ENCODE measurements at places on chromosomes 5 and 9. TPM values are rescaled to one million over a fixed set of nuclear protein-coding genes. Genes with fewer than 3 reads are reported as not detected.

The INSL6 gene
- total RNA-seq: not detected

The HAUS6 gene
- total RNA-seq: 5.8 TPM

The CCDC171 gene
- total RNA-seq: 3.0 TPM

DNA sequence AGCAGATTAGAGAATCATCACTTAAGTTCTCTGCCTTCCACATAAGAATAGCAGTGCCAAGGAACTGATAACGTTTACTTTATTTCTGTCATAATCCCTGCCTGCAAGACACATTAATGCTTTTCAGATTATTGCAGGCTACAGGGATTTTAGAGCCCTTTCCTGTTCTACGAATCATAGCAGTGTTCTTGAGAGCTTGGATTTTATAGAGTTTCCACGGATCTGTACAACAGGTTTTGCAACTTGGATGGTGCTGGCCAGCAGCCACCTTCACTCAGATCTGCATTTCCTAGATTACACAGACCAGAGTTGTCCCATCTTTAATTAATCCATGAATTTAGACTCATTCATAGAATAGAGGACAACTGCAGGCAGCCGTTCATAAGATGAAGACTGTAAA is 38.1 kb downstream of the SLC12A2 start:
- DNase-seq: no peak
- H3K27ac ChIP-seq: no peak overlapping the region
- no peak overlapping the region for H3K4me3 ChIP-seq
- no peaks in the 10 kb centered on the region for H3K4me1 ChIP-seq
- peaks cover 1% of the 10 kb centered on the region for H3K36me3 ChIP-seq

DNA sequence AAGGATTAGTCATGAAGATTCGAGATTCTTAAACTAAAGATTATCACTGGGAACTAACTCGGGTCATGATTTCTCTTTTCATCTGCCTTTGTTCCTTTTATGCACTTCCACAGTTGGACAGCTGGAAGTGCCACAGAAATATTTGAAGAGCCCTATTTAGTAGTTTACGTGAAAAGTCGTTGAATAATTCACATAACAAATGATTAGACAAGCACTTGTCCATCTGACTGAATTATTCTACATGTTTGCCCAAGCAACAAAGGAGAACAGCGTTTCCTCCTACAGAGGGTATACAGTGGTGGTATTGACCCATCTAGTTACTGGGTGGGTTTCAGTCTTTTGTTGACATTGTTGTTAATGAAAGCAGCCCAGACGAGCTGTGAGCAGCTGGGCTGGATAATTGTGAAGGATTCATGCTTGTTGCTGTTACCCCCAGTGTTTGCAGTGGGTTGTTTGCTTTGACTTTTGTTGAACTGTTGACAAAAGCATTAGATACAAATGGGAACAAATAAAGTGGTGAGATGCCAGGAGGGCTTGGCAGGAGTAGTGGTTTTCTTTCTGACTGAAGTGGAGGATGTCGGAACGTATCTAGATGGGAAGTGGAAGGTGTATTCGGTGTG is 96.2 kb downstream of the TLE4 start:
- H3K4me1 ChIP-seq: peaks cover 5% of the 10 kb centered on the region
- H3K36me3 ChIP-seq: no peaks in the 10 kb centered on the region
- H3K27me3 ChIP-seq: no peaks in the 10 kb centered on the region
- no peak for DNase-seq
- no peak overlapping the region for H3K4me3 ChIP-seq
- no peak overlapping the region for H3K27ac ChIP-seq

- no peak overlapping the region for H3K27ac ChIP-seq
Observed at GRCh38 chr5:143479394-143479793, 75.9 kb upstream of the NR3C1 start.

GRCh38 chr5:132226516-132227234 is 978 bp downstream of the P4HA2 start:
- H3K36me3 ChIP-seq: no peaks in the 10 kb centered on the region
- H3K4me3 ChIP-seq: peak overlapping the region; percentile 87
- peak overlapping the region; percentile 87 for H3K27ac ChIP-seq
- no peaks in the 10 kb centered on the region for H3K27me3 ChIP-seq
- H3K4me1 ChIP-seq: peaks cover 19% of the 10 kb centered on the region

- no peak overlapping the region for H3K27ac ChIP-seq
- no peaks in the 10 kb centered on the region for H3K27me3 ChIP-seq
- H3K4me3 ChIP-seq: no peak overlapping the region
- H3K4me1 ChIP-seq: peaks cover 4% of the 10 kb centered on the region
Observed at GRCh38 chr5:78718824-78719223, 70.3 kb upstream of the LHFPL2 start.

DNA sequence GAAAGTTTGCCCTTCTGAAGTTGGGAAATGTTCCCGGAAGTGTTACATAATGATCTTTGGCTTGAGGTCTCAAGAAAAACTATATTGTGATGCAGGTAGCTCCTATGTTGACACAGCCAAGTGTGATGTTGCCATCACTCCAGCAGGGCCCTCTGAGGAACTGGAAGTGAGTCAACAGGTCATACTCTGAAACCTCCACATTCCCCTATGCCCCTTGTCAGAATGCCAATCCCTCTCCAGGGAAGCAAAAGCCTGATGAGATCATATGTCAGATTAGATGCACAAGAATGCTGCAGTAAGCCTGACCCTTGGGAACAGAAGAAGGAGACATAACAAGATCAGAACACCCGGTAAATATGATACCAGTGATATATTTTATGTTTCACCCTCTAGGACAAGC is 66.8 kb upstream of the ITGA2 start:
- H3K4me1 ChIP-seq: no peaks in the 10 kb centered on the region
- no peak overlapping the region for H3K4me3 ChIP-seq
- H3K27ac ChIP-seq: no peak overlapping the region
- no peak for DNase-seq

- no peak overlapping the region for H3K27ac ChIP-seq
- H3K4me3 ChIP-seq: no peak overlapping the region
- H3K36me3 ChIP-seq: no peaks in the 10 kb centered on the region
- no peak for DNase-seq
Observed at GRCh38 chr5:157288405-157289163, 22.7 kb downstream of the CYFIP2 start.

GRCh38 chr5:174145091-174145490 is 99.6 kb downstream of the NSG2 start:
- DNase-seq: no peak
- H3K4me1 ChIP-seq: no peaks in the 10 kb centered on the region
- H3K27me3 ChIP-seq: no peaks in the 10 kb centered on the region
- no peaks in the 10 kb centered on the region for H3K36me3 ChIP-seq
- no peak overlapping the region for H3K27ac ChIP-seq

DNA sequence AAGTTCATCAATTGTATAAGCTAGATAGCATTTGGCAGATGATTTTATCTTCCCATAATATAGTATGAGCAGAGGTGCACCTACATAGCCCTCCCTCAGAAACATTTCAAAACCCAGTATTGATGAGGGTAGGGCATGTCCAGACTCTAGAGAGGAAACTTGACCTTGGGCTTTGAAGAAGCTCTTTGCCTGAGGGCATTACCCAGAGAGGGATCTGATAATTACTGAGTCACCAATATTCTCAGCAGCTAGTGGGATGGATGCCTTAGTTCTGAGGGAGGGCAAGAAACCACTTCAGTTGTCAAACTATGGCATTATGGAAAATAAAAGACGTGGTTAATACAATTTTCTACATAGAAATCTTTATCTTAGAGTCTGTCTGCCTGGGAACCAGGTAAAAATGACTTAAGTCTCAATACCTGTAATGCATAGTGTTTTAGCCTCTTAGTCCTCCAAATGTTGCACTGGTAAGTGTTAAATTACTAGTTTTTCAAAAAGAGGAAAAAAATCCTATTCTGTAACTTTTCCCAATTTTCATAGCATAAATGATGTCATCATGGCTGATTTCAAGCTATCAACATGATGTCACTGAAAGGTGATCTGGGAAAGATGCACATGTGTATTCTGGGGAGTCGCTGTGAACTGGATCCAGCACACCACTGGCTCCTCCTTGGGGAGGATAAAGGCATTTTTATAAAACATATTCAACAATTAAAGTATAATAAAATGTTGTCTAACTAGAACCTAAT is 809.0 kb downstream of the KCTD16 start:
- no peak overlapping the region for H3K4me3 ChIP-seq
- no peak for DNase-seq
- H3K36me3 ChIP-seq: no peaks in the 10 kb centered on the region
- no peaks in the 10 kb centered on the region for H3K4me1 ChIP-seq
- no peaks in the 10 kb centered on the region for H3K27me3 ChIP-seq

DNA sequence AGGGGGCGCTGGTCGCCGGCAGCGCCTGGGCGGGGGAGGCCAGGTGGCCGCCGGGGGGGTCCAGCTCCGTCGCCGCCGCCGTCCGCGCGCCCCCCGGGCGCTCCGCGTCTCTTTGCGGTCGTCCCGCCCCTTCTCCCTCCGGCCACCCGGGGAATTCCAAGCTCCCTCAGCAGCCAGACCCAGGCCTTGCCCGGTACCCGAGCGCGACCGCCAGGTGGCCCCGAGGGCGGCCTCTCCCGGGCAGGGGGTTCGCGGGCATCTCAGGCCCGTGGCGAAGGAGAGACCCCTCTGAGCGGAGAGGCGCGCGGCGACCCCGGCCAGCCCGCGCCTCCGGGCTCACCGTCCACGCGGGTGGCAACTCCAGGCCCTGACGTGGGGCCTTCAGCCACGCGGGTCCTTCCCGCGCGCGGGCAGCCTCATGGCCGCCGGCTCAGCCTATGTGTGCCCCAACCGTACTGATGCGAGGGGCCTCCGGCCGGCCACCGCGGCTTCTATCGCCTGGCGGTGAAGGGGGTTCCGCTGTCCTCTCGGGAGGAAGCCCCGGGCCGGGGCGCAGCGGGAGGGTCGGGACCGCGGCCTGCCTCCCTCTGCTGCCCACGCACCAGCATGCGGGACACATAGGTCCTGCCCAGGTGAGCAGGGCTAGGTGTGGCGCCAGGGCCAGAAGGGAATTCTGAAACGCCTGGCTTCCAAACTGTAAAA is 529 bp upstream of the NRARP start:
- H3K27ac ChIP-seq: peak overlapping the region; percentile 51
- H3K27me3 ChIP-seq: peaks cover 14% of the 10 kb centered on the region
- peak overlapping the region; percentile 49 for H3K4me3 ChIP-seq
- H3K4me1 ChIP-seq: peaks cover 61% of the 10 kb centered on the region
- no peak for DNase-seq

- no peaks in the 10 kb centered on the region for H3K36me3 ChIP-seq
- no peak overlapping the region for H3K27ac ChIP-seq
- H3K4me1 ChIP-seq: no peaks in the 10 kb centered on the region
- H3K4me3 ChIP-seq: no peak overlapping the region
Observed at GRCh38 chr5:127634007-127634406, 14.9 kb upstream of the CTXN3 start.

- peak; percentile 75 for DNase-seq
- H3K27me3 ChIP-seq: no peaks in the 10 kb centered on the region
- no peak overlapping the region for H3K4me3 ChIP-seq
Observed at GRCh38 chr5:133485468-133485867, 126.9 kb downstream of the FSTL4 start.

DNA sequence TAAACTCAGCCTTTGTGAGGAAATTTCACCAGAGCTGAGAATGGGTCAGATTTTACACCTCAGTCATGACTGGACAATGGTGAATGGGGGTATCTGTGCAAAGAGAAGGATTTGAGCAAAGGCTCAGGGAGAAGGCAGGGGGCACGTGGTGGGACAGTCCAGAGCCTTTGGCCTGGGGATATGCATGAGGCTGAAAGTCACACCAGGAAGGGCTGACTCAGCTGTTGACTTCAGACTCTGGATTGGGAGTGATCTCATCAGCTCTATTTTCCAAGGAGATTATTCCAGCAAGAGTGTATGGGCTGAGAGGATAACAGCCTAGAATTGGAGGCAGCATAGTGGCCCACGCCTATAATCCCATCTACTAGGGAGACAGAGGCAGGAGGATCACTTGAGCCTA is 53.6 kb downstream of the SAXO1 start:
- no peaks in the 10 kb centered on the region for H3K36me3 ChIP-seq
- H3K27ac ChIP-seq: no peak overlapping the region
- no peak overlapping the region for H3K4me3 ChIP-seq
- H3K4me1 ChIP-seq: peaks cover 5% of the 10 kb centered on the region
- no peaks in the 10 kb centered on the region for H3K27me3 ChIP-seq

DNA sequence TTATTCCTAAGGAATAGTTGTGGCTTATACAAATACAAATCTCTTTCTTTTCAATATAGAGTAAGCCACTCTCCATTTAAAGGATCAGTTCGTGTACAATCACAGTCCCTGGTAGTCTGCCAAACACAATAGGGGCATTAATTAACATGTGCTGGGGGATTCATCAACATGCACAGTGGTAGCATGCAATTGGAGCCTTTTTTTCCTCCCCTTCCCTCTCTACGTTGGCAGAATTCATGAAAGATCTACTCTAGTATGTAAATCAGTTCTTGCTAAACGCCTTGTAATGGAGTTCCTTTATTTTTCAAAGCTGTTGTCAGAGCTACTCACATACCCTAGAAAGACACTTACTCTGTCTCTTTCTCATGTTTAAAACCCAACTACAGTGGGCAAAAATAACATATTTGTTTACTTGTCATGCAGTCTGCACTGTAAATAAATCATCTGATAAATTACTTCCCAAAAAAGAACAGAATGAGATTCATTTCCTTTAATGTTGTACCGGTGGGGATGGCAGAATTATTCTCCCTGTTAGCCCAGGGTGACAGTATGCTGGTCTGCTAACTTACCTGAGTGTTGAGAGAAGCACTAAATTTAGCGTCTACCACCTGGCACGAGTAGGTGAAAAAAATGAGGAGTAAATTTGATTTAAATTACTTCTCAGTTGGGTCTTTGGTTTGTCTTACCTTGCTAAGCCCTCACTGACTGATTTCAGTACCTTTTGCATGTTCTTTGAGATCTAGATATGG is 341.5 kb upstream of the CCNH start:
- no peaks in the 10 kb centered on the region for H3K4me1 ChIP-seq
- H3K27me3 ChIP-seq: no peaks in the 10 kb centered on the region
- no peaks in the 10 kb centered on the region for H3K36me3 ChIP-seq
- no peak overlapping the region for H3K4me3 ChIP-seq
- H3K27ac ChIP-seq: no peak overlapping the region

- H3K27me3 ChIP-seq: no peaks in the 10 kb centered on the region
- H3K27ac ChIP-seq: no peak overlapping the region
- H3K36me3 ChIP-seq: no peaks in the 10 kb centered on the region
- peaks cover 4% of the 10 kb centered on the region for H3K4me1 ChIP-seq
- no peak overlapping the region for H3K4me3 ChIP-seq
Observed at GRCh38 chr5:33409435-33410170, 31.2 kb upstream of the TARS1 start.

- peaks cover 87% of the 10 kb centered on the region for H3K36me3 ChIP-seq
- no peak overlapping the region for H3K27ac ChIP-seq
- no peaks in the 10 kb centered on the region for H3K4me1 ChIP-seq
- DNase-seq: no peak
- no peak overlapping the region for H3K4me3 ChIP-seq
Observed at GRCh38 chr9:133048595-133048994, 13.2 kb upstream of the CEL start.

Data from upper lobe of right lung (tissue), 1 donor.